ENCODE measurements at places on chromosomes 2 and 18.

GRCh38 chr18:53795610-53796009, 428.9 kb downstream of the MBD2 start:
- no peak for DNase-seq

GRCh38 chr18:23540867-23541266, 37.6 kb downstream of the RMC1 start:
- DNase-seq: no peak

GRCh38 chr2:64126601-64127000, 17.6 kb downstream of the PELI1 start:
- no peak for DNase-seq

GRCh38 chr18:8142131-8142711, 467.0 kb upstream of the RAB12 start:
- no peak for DNase-seq

DNA sequence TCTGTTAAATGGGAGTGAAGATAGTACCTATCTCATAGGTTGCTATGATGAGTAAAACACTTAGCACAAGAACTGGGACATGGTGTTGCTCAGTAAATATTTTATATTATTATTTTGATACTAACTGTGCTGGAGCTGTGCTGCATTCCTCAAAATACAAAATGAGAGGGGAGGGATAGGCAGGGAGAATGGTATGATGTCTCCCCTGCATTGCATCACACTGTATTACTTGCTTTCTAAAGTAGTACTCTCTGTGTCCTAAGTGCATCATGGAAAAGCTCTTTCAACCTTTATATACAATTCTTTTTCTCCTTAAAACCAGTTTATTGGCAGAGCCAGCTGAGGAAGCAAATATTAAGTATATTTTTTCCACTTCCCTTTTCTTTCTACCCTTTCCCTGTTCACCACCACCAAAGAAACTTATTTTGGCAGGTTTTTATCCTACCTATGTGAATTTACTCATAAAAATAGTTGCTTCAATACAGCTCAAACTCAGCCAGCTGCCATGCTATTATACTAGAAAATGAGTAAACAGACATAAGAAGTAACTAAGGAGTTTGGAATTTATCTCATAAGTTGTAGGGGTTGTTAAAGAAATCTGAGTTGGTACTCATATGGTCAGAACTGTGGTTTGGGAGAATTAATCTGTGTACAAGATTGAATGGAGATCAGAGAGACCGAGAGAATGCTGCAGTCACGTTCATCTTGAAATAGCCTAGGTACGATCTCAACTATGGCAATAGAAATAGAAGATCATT, 60.3 kb downstream of the EHBP1 start:
- no peak for DNase-seq

- DNase-seq: no peak
These were observed 19.0 kb downstream of the TWSG1 start for GRCh38 chr18:9353596-9353995.

DNA sequence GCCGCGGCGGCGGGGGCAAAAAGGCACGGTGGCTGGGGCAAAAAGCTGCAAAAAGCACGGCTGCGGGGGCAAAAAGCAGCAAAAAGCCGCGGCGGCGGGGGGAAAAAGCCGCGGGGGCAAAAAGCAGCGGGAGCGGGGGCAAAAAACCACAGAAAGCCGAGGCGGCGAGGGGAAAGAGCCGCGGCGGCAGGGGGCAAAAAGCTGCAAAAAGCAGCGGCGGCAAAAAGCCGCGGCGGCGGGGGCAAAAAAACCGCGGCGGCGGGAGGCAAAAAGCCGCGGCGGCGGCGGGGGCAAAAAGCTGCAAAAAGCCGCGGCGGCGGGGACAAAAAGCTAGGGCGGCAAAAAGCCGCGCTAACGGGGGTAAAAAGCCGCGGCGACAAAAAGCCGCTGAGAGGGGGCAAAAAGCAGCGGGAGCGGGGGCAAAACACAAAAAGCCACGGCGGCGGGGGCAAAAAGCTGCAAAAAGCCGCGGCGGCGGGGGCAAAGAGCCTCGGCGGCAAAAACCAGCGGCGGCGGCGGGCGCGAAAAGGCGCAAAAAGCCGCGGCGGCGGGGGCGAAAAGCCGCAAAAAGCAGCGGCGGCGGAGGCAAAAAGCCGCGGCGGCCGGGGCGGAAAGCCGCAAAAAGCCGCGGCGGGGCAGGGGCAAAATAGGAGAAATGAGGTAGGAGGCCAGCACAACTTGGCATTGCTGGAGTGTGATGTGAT, 123.4 kb downstream of the ANKRD30BL start:
- peak; percentile 37 for DNase-seq

DNA sequence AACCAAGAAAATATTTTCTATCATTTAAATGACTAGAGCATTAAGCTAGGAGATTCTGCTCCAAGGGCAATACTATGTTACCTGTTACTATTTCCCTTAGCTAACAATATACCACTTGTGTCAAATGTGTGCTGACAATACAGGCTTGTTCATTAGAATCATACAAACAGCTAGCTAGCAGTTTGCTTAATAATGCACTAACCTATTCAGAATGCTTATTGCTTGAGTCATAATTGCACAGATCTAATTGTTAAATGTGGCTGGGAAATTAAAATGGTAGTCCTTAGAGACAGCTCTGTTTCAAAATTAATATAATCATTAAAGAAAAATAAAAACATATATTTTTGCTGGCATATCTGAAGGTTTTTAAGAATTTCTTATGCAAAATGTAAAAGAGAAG, 344.2 kb downstream of the ERBB4 start:
- DNase-seq: no peak

DNA sequence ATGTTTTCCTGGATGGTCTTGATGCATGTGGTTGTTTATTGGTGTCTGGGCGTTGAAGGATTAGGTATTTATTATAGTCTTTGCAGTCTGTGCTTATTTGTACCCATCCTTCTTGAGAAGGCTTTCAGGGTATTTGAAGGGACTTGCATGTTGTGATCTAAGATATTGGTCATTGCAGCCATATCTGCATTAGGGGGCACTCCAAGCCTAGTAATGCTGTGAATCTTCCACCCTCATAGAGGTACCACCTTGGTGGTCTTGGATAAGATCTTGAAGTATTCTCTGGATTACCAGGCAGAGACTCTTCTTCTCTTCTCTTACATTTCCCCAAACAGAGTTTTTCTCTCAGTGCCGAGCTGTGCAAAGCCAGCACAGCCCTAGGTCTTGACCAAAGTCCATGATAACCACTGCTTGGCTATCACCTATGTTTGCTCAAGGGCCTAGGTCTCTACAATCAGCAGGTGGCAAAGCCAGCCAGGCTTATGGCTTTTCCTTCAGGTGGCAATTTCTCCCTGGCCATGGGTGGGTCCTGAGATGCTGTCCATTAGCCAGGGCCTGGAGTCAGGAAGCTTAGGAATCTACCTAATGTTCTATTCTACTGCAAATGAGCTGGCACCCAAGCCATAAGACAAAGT, 15.4 kb upstream of the PPP1R1C start:
- DNase-seq: no peak

DNA sequence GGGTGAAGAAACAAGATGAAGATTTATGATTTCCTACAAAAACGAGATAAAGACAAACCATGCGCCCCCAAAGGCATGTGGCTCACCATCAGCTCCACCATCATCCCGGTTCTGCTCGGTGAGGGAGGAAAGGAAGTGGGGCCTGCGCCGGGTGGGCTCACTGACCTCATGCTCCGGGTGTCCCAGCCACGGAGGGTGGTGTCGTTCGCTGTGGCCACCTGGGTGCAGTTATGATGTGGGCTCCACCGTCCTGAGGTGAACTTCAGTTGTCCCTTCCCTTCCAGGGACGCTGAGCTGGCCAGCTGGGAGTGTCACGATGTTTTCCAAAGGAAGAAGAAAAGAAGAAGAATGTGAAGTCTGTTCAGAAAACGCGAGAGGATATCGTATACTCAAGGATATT, 180.9 kb downstream of the EIPR1 start:
- DNase-seq: no peak

DNA sequence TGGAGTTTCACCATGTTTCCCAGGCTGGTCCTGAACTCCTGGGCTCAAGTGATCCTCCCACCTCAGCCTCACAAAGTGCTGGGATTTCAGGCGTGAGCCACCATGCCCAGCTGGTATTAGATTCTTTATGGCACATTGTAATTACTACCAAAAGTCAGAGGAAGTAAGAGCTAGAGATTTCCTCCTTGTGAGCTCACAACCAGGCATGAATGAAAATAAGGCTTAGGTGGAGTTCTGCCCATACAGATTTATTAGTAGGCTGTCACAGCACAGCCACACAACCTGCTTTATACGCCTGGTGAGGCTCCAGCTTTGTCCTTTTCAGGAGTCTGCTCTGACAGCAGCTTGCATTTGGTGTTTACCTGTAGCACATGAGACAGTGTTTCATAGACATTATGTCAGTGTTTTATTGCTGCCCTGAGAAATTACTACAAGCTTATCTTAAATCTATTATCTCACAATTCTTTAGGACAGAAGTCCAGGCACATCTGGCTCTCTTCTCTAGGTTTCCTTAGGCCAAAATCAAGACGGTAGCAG, 156.6 kb downstream of the TANC1 start:
- no peak for DNase-seq

GRCh38 chr2:184534986-184535385, 63.3 kb upstream of the ZNF804A start:
- DNase-seq: no peak

- no peak for DNase-seq
These were observed 37.7 kb upstream of the TBC1D8 start for GRCh38 chr2:101188683-101189405.

DNA sequence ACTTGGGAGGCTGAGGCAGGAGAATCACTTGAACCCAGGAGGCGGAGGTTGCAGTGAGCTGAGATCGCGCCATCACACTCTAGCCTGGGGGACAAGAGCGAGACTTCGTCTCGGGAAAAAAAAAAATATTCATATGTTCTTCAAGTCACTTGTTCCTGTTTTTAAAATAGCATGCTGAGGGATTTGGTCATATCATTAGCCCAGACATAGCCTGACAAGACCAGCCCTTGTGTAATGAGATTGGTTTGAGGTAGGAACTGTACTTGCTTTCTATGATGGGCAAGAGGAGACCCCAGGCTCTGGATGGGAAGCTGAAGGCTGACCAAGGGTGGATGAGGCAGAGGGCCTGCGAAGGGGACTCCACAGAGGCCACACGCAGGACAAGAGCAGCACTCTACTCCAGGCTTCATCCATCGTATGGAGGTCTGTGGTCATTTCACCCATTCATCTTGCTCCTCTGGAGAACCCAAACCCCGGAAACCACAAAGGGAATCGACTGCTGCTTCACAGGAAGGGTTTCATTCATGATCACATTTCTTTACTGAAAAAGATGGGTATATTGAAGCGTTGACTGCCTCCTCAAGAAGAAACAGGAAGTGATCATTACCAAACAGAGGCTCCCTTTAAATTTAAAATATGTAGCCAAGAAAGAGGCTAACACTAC, 87.1 kb upstream of the ZNF397 start:
- DNase-seq: no peak

DNA sequence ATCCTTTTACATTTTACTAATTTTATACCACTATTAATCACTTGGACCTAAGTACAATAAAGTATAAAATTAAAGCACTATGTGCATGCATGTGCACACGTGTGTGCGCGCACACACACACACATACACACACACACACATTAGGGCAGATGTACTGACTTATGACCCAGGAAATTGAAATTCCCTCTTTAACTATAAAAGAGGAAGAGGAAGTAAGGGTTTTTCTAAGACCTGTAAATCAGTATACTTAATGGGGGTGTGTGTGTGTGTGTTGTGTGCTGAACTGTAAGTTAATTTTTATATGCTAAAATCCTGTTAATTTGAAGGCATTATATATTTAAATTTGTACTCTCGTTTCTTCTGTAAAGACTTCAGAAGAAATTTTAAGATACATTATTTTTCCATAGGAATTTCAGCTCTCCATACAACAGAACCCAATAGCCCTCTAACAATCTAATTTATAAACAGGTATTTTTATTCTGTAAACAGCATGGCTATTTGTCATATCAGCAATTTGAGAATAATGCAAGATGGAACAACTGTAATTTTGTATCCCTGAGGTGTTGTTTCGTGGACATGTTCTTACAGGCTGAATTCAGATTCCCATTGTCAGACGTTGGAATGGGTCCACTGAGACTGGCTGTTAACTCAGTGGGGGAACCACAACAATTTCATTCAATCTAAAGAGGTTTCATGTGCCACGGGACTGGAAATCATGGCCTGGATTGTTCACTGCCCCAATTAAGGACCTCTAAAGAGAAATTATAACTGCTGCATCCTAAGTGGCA, 90.9 kb downstream of the PLA2R1 start:
- DNase-seq: no peak

Measured in spinal cord (tissue), 10 donors.